NCI-H1417 treated with DMSO at 0.1 percent for 48 hours (cell line): ENCODE measurements at places on chromosomes 12 and 14.

DNA sequence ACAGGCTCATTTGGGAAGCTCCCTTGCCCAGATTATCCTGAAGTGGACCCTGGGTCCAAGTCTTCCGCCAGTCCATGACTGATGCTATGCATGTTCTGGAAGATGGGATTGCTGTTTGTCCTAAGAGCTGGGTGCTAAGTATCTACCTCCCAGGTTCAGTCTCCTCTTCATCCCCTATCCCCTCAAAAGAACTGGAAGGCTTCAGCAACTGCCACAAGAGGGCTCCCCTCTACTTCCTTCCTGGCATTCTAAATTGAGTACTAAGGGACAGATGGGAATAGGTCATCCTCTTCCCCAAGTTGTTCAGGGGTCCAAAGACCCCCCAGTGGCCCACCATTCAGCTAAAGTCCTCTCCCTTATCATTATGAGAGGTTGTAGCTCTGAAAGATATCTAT lies 9.0 kb upstream of the FKBP11 start:
- DNase-seq, result no peak

GRCh38 chr14:23006188-23006534 lies 3.8 kb downstream of the C14orf93 start:
- no peak for DNase-seq

GRCh38 chr12:54631551-54631950 lies 3.1 kb downstream of the LACRT start:
- DNase-seq, result no peak

DNA sequence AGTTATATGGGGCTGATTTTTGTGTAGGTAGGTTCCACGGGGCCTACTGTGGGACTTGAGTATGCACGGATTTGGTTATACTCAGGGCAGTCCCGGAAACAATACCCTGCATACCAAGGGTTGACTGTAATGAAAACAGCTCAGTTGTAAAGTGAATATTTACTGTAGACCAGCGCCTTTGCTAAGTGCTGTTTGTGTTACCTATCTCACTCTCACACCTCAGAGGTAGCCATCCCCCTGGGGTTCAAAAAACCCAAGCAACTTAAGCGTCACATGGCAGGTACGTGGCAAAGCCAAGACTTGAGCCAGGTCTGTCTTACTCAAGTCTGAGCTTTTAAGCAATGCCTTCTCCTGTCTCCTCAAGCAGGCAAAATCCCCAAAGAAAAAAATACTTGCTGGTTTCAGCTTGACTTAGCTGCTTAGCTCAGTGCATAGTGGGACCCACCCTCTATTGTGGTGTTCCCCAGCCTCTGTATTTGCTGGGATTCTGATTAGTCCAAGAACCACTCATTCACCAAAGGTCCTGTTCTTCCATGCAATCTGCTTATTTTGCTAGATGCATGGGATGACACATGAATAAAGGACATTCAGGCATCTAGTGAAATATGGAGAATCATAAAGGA lies 34.2 kb upstream of the STRN3 start:
- no peak for DNase-seq

DNA sequence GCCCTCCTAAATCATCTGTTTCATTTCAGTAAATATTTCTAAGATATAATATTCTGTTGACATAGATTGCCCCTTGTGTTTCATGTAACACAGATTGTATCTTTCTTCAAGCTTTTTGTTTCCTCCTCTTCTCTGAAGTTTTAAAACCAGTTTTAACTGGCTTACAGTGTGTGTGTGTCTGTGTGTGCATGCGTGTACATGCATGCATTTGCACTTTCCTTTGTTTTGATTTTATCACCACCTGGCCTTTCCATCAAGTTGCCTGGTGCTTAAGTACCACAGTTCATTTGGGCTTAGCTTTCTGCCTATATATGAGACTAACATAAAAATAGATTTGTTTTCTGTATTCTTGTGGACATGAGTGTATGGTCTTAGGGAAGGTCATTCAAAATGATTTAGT lies 31.9 kb downstream of the ETNK1 start:
- DNase-seq, result peak; percentile 25

DNA sequence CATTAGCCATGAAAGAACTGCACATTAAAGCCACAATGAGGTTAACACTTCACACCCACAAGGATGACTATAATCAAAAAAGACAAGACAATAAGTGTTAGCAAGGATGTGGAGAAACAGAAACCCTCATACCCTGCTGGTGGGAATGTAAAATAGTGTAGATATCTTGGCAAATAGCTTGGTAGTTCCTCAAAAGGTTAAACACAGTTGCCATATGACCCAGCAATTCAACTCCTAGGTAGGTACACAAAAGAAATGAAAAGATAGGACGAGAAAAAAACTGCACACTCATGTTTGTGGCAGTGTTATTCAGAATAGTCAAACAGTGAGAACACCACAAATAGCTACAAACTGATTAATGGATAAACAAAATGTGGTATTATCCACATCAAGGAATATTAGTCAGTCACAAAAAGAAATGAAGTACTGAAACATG lies 93.5 kb downstream of the ATXN2 start:
- DNase-seq, result no peak

DNA sequence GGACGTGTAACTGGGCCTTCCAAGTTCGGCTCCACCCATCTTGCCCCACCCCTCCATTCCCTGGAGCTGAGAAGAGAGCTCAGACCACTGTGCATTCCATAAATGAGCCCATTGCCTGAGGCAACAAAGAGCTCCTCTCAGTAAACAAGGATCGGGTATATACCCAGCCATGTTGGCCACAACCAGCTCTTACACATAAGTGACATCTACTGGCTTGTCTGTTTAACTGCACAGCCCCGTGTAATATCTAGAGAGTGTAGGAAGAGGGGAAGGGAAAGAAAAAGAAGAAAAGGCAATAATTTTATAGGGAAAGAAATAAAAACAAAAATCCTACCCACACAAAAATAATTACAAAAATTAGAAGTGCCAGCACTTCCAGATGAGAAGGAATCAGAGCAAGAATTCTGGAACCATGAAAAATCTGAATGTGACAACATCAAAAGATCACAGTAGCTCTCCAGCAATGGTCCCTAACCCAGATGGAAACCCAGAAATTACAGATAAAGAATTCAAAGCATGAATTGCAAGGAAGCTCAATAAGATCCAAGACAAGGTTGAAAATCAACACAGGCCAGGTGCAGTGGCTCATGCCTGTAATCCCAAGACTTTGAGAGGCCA lies 308.1 kb downstream of the RPAP3 start:
- no peak for DNase-seq

- DNase-seq, result no peak
Observed at GRCh38 chr12:124761871-124762270, 101.8 kb downstream of the SCARB1 start.

DNA sequence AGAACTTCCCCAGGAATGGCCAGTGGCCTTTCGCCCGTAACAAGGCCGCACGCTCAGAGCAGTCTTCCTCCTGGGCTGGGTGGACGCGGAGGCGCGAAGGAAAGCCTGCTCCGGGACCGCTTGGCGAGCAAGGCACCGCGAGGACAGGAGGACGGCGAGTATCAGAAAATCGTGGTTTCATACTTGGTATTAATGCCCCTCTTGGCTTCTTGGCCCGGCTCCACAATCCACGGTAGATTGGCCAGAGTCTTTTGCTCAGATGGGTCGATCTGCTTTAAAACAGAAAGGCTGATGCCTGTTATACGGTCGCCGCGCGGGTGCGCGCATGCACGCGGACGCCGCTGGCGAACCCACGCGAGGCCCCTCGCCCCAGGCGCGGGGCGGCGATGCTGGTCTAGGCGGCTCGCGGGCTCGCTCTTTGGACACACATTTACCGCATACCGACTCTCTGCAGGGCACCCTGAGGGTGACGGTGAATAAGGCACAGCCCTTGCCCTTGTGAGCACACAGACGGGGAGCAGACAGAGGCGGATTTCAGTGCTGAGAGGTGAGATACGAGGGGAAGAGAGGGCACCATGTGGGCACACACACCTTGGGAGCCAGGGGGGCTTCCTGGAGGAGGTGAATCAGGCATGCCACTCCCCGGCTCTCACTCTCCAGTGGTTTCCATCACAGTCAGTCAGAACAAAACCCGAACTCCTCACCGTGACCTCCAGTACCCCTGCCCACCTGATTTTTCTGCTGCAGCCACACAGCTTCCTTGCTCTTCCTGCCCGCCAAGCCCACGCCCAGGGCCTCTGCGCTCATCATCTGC lies 100.7 kb downstream of the APAF1 start:
- no peak for DNase-seq

DNA sequence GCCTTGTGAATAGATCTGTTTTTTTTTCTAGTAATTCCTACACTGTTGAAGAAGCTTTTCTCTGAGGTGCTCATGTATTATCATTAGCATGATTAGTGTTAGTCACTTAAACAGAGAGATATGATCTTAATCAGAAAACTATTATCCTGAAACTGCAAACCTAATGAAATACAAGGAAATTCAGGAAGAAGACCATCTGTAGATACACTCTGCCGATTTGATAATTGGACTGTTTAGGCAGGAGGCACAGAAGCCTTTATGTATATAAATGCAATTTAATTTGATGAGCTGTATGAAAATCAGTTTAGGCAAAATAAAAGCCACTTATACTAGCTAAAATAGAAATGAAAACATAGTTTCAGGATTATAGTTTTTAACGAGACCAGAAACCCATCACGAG lies 23.3 kb downstream of the PDZRN4 start:
- DNase-seq, result no peak

DNA sequence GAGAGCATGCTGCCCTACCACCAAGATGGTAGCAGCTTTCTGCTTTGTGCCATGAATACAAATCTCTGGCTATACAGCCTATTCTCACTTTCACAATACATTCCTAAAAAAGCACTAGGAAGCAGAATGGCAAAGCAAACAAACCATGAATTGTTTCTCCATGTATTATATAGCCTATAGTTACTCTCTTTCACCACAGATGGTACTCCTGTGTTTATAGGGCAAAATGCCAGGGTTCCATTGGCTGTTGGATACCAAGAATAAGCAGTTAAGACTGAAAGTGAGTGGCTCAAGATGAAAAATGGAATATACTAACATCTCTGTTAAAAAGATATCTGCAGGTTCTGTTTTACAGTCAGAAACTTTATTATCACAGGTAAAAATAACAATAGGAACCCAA lies 11.1 kb downstream of the ARF3 start:
- no peak for DNase-seq

GRCh38 chr12:120853188-120853587 lies 51.0 kb downstream of the SPPL3 start:
- no peak for DNase-seq

DNA sequence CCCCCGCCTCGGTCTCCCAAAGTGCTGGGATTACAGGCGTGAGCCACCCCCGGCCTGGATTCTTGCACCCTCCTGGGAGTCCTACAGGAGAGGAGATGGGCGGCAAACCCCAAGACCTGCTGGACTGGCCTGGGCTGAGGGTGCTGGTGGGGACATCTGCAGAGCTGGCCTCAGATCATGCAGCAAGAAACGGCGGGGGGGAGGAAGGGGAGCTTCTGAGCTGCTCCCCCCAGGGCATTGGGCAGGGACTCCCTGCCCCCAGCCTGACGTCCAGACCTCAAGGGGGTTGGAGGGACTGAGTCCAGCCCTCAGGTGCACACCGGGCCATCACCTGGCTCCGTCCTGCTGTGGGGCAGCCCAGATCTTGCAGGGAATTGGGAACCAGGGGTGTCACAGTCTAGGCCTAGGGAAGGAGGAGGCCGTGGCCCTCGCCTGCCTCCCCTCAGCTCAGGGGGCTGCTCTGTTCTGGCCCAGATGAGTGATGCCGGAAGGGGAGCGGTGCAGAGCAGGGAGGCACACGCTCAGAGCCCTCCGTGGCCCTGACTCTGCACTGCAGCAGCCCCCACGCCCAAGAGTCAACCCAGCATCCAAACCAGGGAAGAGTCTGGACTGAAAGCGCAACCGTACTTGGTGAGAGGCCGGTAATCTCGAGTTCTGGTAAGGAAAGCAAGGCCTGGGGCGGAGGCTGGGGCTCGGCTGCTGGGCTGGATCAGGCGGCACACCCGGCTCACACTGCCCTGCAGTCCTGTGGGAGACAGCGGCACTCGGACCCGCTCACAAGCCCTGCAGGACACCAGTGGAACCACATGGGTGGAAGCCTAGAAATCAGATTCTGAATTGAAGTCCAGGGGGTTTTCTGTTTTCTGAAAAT lies 8.9 kb upstream of the AMN start:
- no peak for DNase-seq

DNA sequence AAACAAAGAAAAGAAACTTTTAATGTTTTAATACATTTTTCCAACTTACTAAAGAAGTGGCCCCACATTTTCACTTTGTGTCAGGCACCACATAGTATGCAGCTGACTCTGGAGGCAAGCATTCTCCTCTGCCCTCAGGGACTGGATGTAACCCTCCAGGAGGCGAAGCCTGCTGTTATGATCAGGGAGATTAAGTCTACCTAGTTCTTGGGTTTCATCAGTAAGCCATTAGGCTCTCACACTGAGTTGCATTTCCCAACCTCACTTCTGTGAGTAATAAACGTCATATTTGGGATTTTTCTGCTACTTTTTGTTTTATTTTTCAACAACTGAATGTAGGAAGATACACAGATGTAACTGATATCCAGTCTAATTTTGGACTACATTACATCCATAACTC lies 101.2 kb upstream of the LRFN5 start:
- DNase-seq, result no peak

- no peak for DNase-seq
Observed at GRCh38 chr12:24073170-24073810, 123.8 kb upstream of the SOX5 start.

GRCh38 chr12:124474709-124475108 lies 92.7 kb downstream of the NCOR2 start:
- no peak for DNase-seq

DNA sequence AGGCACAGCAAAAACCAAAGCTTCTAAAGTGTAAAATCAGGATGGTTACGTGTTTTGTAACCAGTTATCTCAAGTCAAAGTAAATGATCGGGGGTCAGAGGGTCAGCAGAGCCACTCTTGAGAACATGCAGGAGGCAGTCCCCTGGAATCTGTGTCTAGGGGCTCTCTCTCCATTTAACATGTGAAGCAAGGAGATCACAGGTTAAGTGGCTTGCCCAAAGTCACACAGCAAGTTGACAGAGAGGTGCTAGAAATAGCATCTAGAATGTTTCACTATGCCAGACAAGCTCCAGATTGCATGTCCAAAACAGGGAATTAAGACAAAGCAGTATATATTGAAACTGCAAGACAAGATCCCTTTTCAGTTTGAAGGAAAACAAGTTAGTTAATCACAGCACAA lies 33.4 kb downstream of the PPTC7 start:
- DNase-seq, result no peak

GRCh38 chr12:116731801-116732200 lies 6.1 kb downstream of the SPRING1 start:
- no peak for DNase-seq

- DNase-seq, result no peak
Observed at GRCh38 chr14:93079321-93079720, 36.4 kb downstream of the ITPK1 start.

DNA sequence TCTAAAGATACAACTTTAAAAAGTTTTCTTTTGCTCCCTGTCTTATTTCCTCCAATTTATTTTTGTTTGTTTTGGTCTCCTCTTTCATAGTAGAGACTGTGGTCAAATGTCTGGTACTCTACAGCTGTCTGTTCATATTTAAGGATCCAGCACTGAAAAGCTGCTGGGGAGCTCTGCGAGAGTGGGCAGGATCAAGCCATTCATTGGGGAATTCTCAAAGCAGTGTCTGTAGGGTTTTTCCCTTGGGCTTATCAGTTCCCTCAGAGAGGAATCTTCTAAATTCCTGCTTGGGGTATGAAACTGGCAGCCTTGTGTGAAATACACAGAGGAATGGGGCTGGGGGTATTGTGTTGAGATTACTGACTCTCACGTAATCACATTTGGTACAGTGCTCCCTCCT lies 52.3 kb downstream of the FNTB start:
- DNase-seq, result no peak
